ENCODE measurements at places on chromosomes 7 and 10.

DNA sequence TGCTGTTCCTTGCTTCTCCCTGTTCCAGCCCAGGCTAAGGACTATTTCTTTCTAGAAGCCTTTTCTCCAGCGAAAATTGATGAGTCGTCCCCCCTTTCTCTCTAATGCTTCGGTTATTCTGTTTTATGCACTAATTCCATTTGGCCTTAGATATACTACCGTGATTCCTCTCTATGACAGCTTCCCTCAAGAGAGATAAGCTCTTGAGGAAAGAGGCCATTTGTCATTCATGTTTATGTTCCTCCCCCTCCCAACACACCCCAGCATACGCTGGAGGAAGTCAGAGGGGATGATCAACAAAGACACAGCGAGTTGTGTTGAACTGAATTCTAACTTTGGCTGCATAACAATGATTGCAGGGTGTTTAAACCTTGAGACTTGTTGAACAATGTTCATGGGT is 198.8 kb downstream of the BMPER start:
- DNase-seq: no peak

- no peak for DNase-seq
Measured at GRCh38 chr7:7970531-7971307, 2.1 kb downstream of the GLCCI1 start.

DNA sequence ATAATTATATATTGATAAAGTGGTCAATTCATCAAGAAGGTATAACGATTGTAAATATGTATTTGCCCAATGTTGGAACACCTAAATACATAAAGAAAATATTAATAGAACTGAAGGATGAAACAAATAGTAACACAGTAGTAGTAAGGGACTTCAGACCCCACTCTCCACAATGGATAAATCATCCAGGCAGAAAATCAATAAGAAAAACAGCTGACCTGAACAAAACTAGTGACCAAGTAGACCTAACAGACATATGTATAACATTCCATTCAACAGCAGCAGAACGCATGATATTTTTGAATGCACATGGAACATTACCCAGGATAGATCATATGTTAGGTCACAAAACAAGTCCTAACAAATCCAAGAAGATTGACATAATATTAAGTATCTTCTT is 286.1 kb upstream of the BMPER start:
- DNase-seq: no peak

- no peak for DNase-seq
Measured at GRCh38 chr7:33926535-33926934, 21.2 kb downstream of the BMPER start.

DNA sequence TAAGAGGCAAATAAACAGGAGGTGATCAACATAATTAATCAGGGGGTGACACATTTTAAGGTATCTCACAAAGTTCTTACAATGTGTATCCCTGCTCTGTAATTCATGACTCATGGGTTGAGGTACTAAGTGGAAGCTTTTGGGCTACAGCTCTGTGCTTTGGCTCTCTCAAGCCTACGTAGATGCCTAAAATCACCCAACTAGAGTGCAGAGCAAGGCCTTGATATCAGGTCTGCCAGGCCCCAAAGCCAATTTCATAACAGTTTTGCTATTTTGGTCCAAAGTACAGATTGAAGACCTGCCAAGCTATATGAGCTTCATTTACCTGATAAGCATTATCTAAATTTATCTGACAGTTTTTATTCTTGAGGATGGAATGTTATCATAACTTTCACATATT is 175.3 kb upstream of the BET1 start:
- no peak for DNase-seq

DNA sequence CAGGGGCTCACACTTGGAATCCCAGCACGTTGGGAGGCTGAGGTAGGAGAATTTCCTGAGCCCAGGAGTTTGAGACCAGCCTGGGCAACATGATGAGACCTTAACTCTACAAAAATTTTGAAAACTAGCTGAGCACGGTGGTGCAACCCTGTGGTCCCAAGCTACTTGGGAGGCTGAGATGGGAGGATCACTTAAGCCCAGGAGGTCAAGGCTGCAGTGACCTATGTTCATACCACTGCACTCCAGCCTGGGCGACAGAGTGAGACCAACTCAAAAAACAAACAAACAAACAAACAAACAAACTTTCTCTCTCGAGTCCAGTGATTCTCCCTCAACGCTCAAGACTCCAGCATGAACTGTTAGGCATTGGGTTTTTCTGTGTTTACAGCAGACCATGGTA is 2.0 kb upstream of the TYSND1 start:
- DNase-seq: no peak

DNA sequence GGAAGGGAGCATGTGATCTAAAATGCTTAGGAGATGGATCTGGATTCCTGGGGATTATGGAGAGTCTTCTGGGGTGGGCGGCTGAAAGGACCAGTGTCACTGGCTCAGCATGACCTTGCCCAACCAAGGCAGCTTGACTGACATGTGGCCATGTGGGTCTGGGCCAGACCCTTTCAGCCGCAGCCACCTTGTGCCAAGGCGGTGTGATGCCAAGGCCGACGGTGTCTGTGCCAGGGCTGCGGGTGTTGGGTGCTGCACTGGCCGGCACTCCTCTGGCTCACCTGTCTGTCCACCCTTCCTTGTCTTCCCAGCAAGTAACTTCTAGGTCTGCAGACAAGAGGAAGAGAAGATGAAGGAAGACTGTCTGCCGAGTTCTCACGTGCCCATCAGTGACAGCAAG is 8.8 kb downstream of the DEPP1 start:
- no peak for DNase-seq

All from smooth muscle cell of the brain vasculature (primary cell).